Calu3 (cell line): ENCODE measurements at places on chromosomes 12 and 14. TPM values are rescaled to one million over a fixed set of nuclear protein-coding genes. Genes with fewer than 3 reads are reported as not detected.
A peak's percentile ranks its signal among the peaks of the same experiment; 100 is the strongest.

DNA sequence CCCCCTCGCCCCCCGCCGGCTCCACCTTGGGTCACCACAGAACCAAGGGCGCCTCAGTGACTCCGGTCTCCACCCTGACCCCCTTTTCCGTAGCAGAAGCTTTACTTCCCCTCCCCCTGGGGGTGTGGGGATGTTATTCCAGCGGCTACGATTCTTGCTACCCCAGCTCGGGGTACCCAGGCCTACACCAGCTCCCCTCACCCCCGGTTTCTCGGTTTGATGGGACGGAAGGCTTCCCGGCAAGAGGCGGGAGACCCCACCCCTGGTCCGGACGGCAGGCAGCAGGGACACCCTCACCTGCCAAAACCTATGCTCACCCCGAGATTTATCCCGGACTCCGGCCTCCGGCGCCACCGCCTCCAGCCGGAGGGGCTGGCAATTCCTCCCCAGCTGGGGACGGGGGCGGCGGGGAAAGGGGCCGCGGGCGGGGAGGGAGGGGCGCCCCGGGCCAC, 619 bp downstream of the RAB15 start:
- H3K27ac ChIP-seq: no peak overlapping the region
- DNase-seq: no peak
- H3K4me3 ChIP-seq: peak overlapping the region; percentile 72
- H3K4me1 ChIP-seq: peaks cover 41% of the 10 kb centered on the region
- no peaks in the 10 kb centered on the region for H3K27me3 ChIP-seq

DNA sequence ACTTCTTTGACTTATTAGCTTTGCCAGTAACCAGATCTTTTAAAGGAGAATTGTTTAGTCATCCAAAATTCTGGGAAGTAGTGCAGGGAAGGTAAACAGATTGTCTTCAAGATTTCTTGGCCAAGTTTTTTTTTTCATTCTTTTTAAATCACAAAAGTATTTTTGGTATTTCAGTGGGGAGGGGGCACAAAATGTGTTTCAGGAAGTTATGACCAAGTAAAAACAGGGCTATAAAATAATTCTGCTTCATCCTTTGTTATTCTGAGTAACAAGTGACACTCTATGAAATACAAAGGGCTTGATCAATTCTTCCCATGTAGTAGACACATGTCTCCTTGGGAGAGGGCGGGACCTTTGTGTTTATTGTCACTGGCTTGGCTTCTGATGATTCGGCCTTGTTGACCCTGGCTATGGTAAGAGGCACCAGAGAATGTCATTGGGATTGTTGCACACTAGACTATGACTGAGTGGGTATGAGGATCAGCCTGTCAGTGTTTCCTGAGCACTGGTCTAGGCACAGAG, 55.4 kb downstream of the SUSD6 start:
- H3K4me3 ChIP-seq: no peak overlapping the region
- no peak overlapping the region for H3K27ac ChIP-seq
- H3K4me1 ChIP-seq: peaks cover 51% of the 10 kb centered on the region
- no peaks in the 10 kb centered on the region for H3K27me3 ChIP-seq
- peaks cover 4% of the 10 kb centered on the region for H3K36me3 ChIP-seq
- DNase-seq: no peak

Gene GLIPR1L1
- not detected in 2 replicates for total RNA-seq

Gene OLR1
- not detected in 2 replicates for total RNA-seq

Gene RNF212B
- total RNA-seq: not detected in 2 replicates

GRCh38 chr14:58872061-58872460, 234.3 kb downstream of the DACT1 start:
- no peak overlapping the region for H3K4me3 ChIP-seq
- no peaks in the 10 kb centered on the region for H3K36me3 ChIP-seq
- no peak overlapping the region for H3K27ac ChIP-seq
- H3K27me3 ChIP-seq: no peaks in the 10 kb centered on the region
- no peaks in the 10 kb centered on the region for H3K4me1 ChIP-seq
- DNase-seq: no peak

DNA sequence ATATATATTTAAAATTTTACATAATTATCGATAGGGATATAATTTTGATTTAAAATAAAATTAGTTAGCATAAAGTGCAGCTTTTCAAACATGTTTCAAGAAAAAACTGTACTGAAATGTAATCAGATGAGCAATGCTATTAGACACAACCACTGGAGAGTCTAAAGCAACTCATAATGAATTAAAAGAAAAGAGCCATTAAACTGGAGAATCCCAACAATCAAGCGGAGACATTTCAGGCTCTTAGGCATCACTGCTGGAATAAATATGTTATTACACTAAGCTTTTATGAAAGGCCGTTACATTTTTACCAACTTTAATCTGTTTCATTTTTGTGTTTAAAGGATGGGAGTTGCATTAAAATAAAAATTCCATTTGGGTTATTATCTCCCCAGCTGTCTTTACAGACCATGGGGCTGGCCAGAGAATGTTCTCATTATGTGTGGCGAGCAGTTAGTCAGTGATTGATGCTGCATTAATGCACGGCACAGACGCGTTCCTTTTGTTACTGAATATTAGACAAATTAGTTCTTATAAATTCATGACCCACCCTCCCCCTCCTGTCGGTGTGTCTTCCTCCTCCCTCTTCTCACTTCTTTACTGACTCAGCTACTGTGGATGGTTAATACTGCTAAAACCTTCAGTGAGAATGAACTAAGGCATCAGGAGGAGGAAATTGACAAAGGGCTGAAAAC, 156.8 kb downstream of the PDZRN4 start:
- H3K27me3 ChIP-seq: no peaks in the 10 kb centered on the region
- H3K27ac ChIP-seq: no peak overlapping the region
- H3K36me3 ChIP-seq: no peaks in the 10 kb centered on the region
- no peak overlapping the region for H3K4me3 ChIP-seq
- no peak for DNase-seq
- H3K4me1 ChIP-seq: no peaks in the 10 kb centered on the region

DNA sequence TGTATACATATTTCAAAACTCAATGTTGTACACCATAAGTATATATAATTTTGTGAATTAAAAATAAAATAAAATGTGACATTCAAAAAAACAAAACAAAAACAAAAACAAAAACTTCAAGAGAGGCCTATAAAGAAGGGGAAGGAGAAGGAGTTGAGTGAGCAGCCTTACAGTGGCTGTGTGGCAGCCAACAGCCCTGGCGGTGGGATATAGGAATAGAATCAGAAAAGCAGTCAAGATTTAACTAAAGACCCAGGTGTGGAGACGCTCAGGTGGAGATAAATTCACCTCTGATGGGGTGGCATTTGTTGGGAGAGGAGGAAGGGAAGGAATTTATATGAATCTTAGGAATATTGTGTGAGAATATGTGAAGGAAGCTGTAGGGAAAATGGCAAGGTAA, 41.8 kb upstream of the E2F7 start:
- DNase-seq: no peak
- no peaks in the 10 kb centered on the region for H3K27me3 ChIP-seq
- no peak overlapping the region for H3K4me3 ChIP-seq
- peaks cover 42% of the 10 kb centered on the region for H3K4me1 ChIP-seq
- no peak overlapping the region for H3K27ac ChIP-seq

Gene MYF6
- total RNA-seq: not detected in 2 replicates

DNA sequence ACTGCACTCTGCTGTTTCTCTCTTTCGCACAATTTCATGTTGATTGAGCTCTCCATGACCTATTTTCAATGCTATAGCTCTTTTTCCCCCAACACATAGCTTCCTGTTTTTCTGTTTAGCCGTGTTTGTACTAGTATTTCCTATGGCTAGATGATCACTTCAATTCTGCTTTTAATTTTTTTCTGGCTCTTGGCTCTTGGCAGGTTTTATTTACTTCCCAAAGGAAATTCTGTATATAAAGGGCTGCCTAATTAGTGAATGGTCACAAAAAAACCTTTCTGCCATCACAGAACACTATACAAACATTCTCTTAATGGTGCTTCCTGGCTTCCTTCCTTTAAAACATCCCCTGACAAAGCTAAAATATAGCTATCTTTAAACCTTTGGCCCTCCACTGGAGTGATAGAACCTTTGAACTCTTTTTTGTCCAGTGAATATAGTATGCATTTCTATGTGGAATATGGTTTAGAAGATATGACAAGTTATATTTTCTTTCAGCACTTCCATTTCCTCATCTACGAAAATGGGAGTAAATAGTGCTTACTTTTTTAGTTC, 88.2 kb downstream of the RASSF9 start:
- H3K36me3 ChIP-seq: no peaks in the 10 kb centered on the region
- H3K4me3 ChIP-seq: no peak overlapping the region
- H3K27ac ChIP-seq: no peak overlapping the region
- H3K4me1 ChIP-seq: no peaks in the 10 kb centered on the region
